ENCODE measurements at places on chromosomes 5 and 9.

- DNase-seq: no peak
Measured at GRCh38 chr5:61299261-61299681, 32.8 kb upstream of the ZSWIM6 start.

GRCh38 chr5:119808474-119808873 lies 179.1 kb downstream of the FAM170A start:
- no peak for DNase-seq

DNA sequence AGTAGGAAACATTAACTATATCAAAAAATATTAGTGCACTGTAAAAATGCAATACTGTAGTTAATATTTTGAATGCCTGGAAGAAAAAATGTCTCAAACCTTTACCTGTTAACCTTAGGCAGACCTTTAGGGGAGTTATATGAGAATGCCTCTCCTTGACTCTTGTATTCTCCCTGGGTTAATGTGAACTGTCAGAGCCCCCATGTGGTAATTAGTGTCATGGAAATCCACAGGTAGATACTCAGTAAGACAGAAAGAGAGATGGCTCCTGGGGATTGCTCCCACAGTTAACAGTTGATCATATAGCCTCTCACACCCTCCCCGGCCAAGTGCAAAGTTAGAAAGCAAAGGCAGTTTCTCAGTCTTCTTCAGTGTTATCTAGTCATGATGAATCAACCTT lies 742.8 kb downstream of the NR2F1-AS1 start:
- DNase-seq: no peak

- no peak for DNase-seq
Measured at GRCh38 chr5:133709209-133709725, 96.9 kb upstream of the FSTL4 start.

DNA sequence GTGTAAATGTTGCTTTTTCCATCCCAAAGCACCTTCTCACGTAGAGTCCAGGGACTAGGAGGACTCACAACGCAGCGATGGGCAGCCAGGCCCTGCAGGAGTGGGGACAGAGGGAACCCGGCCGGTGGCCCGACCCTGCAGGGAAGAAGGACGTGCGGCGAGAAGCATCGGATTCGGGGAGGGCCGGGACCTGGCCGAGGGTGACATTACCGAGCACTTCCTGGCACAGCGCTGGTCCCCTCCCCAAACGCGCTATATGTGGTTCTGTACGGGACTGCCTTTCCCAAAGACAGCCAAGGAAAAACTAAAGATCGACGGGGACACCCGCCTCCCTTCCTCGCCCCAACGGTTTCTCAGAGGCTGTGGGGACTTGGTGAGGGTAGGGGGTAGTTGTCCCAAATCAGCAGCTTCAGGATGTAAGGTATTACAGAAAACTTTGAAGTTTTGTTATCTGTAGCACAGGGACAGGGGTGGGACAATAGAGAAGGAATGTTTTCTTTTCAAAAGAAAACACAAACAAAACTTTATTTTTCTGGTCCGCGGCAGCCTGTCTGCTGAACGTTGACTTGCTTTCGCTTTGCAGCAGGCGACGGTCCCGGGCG lies 887 bp upstream of the MAP3K1 start:
- DNase-seq: no peak

DNA sequence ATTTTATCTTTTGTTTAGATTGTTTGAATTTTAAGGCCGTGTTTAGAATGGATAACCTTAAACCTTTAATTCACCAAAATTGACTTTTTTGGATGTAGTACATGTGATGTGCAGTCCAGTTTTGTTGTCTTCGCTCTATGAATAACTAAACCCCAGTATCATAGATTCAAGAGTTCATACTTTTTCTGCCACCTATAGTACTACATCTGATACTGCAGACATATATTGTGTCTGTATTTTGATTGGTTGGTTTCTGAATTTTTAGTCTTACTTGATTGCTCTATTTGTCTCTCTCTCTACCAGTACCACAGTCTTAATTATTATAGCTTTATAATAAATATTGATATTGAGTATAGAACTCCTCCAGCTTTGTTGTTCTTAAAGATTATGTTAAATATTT lies 58.1 kb downstream of the PPIP5K2 start:
- DNase-seq: no peak

DNA sequence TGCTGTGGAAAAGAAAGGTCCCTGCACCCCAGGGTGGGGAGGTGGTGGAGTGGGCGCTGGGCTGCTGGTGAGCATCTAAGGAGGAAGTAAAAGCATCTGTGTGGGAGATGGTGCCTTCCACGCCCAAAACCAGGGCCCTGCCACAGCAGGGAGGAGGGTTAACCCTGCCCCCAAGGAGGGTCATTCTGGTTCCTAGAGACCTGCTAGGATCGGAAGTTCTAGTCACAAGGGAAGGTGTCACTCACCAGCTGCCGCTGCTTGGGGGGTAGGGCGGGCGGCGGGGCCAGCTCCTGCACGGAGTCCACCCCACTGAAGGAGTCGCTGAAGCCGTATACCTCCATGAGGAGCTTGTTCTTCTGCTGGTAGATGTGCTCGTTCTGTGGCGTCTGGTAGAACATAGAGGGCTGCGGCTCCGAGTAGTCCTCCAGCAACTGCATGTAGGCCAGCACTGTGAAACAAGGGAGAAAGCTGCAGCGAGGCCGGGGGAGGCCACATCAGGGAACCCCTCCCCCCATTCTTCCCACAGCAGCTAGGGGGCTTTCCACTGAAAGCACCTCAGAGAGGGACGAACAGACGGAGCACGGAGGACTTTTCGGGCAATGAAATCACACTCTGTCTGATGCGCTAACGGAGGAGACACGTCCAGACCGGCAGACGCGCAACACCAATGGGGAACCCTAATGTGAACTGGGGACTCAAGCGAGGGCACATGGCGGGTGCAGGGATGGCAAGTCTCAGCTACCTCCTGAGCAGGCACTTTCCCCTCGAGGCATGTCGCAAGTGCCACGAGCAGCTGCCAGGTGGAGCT lies 76.4 kb downstream of the PRRT1B start:
- DNase-seq: no peak

All from stimulated activated CD8-positive, alpha-beta memory T cell treated with anti-CD3 and anti-CD28 coated beads, Interleukin-4, amount 100 ng/mL, for 4 hours (primary cell).